Activated T-helper 2 cell treated with anti-CD3 and anti-CD28 coated beads, Interferon-gamma antibody, Interleukin-2, Interleukin-4, amounts not matched to agents 10 μg/mL and 5 μg/mL and 100 μg/mL, durations not matched to agents 14 hours and 24 hours and 36 hours (primary cell): ENCODE measurements at places on chromosomes 1 and 21. TPM values are rescaled to one million over a fixed set of nuclear protein-coding genes. Genes with fewer than 3 reads are reported as not detected.

GRCh38 chr1:198889101-198889500, 250.3 kb downstream of the PTPRC start:
- no peak for DNase-seq

- DNase-seq: no peak
Observed at GRCh38 chr1:182330303-182330702, 61.3 kb downstream of the GLUL start.

GRCh38 chr1:193427524-193427923, 241.1 kb upstream of the B3GALT2 start:
- DNase-seq: no peak

DNA sequence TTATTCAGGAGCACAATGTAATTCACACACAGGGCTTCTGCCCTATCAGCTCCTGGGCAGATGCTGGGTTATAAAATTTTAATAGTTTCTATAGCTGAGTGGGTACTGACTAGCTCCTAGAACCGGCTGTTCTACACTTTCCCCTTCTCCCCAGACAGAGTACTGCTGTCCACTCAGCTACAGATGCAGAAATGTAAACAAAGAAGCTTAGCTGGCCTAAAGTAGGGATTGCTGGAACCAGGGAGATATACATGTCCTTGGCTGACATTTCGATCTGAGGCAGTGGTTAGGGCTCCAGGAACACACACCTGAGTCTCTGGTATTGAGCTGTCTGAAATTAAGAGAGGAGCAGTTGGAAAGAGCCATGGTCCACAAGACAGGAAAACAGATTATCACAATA, 211.5 kb upstream of the USP24 start:
- no peak for DNase-seq

- no peak for DNase-seq
Observed at GRCh38 chr1:183844806-183845205, 39.9 kb downstream of the RGL1 start.

DNA sequence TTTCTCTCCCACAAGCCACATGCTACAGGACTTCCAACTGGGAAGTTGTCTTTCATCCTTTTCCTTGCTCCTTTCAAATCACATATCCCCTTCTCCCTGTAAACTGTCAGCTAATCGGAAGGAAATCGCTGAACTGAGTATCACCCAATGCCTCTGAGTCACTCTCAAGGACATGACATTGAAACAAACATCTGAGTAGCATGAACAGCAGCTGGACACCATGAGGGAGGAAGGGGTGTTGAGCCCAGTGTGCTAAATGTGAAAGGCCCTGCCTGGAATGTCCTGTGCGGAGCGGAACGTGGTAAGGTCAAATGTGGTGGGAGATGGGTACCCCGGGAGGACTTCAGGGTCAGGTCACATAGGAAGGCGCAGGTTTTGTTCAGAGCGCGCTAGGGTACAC, at the start of gene OR2AJ1:
OR2AJ1 (plus strand) TSS at position 22 of the 400 bp plus-strand sequence. CDS start 8,880 bp downstream, outside the sequence.
- no peak for DNase-seq

ABCG1 gene
- total RNA-seq: 5.7 and 8.0 TPM in 2 replicates

DNA sequence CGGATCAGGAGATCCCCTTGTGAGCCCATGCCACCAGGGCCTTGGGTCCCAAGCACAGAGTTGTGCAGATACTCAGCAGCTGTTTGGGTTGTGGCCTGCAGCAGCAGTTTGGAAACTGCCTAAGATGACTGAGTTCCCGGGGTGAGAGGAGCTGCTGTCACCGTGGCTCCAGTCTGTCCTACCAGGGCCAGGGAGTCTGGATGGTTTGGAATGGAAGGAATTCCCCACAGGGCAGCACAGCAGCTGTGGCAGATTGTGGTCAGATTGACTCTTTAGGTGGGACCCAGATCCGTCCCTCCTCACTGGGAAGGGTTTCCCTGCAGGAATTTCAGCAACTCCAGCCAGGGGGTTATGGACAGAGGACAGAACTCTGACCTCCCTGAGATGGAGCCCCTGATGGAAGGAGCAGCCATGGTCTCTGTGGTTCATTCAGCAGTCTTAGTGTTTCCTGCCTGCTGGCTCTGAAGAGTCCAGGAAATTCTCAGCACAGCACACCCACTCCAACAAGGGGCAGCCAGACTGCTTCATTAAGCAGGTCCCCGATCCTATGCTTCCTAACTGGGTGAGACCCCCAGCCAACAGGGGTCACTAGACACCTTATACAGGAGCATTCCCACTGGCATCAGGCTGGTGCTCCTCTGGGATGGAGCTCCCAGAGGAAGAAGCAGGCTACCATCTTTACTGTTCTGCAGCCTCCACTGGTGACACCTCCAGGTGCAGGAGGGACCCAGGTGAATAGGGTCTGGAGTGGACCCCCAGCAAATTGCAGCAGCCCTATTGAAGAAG, 51.5 kb upstream of the TNFSF4 start:
- DNase-seq: no peak

DNA sequence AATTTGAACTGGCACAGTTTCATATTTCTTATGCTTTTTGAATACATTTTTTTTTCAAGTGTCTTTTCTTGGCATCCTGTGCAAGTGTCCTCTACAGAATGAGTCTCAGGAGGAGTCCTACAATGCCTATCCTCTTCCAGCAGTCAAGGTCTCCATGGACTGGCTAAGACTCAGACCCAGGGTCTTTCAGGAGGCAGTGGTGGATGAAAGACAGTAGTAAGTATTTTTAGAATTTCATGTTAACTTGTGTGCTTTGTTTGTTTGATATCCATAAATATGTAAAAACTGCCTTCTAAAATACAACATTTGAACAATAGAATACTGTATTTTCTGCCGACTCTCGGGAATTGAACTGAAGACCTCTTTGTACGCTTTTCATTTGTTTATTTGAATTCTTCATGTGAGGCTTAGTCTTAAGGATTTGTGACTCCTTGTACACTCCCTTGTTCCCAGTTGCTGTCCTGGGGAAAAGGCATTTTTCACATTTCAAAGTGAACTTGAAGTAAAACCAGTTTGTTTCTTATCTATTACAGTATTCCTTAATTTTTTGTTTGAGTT, 56.6 kb downstream of the NCF2 start:
- no peak for DNase-seq

GRCh38 chr1:180534214-180534613, 24.6 kb upstream of the OVAAL start:
- DNase-seq: no peak

GRCh38 chr1:183958958-183959357, 78.6 kb downstream of the COLGALT2 start:
- DNase-seq: no peak

DNA sequence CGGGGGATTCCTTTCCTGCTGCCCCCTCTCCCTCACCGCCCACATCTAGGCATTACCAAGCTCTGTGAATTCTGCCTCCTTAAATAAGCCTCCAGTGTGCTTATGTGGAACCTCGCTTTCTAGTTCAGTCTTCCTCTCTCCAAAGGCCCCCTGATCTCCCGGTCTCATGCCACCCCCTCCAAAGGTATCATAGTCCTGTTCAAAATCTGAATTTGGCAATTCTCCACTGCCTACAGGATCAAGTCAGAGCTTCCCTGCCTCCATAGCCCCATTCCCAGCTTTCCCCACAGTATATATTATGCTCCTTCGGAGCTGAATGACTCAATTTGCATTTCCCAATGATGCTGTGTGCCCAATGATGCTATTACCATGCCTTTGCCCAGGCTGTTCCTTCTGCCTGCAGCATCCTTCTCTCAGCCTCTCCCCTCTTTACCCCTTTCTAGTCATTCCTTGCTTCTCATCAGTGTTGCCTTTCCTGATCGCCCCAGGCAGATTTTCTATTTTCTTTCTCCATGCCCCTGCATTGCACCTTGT, 1.7 kb downstream of the AZIN2 start:
- DNase-seq: no peak

GRCh38 chr1:30638811-30639210, 84.6 kb downstream of the MATN1 start:
- no peak for DNase-seq

EFHD2 gene
- 82.4 and 85.2 TPM in 2 replicates for total RNA-seq

DMBX1 gene
- not detected in 2 replicates for total RNA-seq

DNA sequence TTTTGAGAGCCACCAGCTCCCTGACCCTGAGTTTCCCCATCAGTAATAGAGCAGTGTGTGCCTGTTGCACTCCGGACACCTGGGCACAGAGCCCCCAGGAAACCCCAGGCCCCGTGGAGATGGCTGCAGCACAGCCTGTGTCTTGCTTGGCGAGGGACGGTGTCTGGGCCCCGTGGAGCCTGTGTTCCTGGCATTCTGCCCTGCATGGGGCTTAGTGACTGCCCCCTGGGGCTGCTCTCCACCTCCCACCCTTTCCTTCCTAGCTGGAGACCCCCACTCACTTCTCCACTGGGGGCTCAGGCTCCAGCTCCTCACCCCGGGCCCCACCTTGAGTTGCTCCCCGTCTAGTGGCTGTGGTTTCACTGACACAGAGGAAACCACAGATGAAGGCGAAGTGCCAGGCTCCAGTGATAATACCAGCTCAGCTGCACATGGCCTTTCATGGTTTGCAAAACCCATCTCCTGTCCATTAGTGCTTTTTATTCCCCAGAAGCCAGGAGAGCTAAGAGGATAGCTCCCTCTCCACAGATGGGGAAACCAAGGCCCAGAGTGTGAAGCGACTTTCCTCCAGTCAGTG, 39.4 kb downstream of the DMRTB1 start:
- DNase-seq: no peak

DNA sequence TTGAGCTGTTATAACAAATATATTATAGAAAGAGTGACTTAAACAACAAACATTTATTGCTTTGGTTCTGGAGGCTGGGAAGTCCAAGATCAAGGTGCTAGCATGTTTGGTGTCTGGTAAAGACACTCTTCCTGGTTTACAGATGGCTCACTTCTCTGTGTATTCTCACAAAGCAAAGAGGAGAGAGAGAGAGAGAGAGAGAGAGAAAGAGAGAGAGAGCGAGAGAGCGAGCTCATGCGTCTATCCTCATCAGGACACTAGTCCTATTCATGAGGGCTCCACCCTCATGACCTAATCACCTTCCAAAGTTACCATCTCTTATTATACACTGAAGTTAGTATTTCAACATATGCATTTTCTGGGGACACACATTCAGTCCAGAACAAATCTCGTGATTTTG, 32.7 kb upstream of the PCP4 start:
- no peak for DNase-seq

GRCh38 chr1:93678491-93678890, 3.1 kb downstream of the BCAR3 start:
- DNase-seq: no peak

EDEM3 gene
- 25.3 and 30.2 TPM in 2 replicates for total RNA-seq

GRCh38 chr1:204136814-204137213, 15.0 kb downstream of the ETNK2 start:
- no peak for DNase-seq

HPDL gene
- total RNA-seq: 26.8 and 29.0 TPM in 2 replicates

DNA sequence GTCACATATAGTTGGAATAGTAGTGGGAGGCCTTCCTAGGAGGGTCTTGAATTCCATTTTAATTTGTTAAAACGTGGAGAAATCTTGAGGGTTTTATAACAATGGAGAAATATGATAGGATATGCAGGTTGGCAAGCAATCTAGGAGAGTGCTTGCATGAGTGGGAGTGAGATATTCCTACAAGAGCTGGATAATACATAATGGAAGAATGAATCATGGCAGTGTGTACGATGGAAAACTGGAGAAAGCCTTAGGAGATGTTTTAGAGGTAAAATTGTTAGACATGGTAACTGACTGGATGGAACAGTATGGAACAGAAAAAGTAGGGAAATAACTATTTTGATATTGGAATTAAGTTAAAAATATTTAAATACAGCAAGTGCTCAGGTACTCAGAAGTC, 352.4 kb downstream of the PTBP2 start:
- no peak for DNase-seq

ZNF496 gene
- 19.2 and 19.4 TPM in 2 replicates for total RNA-seq
